Stimulated activated CD4-positive, alpha-beta T cell treated with anti-CD3 and anti-CD28 coated beads, Interleukin-1b, Interleukin-23, amount 100 ng/mL, for 1 hour (primary cell): ENCODE measurements at places on chromosomes 3 and 15.

DNA sequence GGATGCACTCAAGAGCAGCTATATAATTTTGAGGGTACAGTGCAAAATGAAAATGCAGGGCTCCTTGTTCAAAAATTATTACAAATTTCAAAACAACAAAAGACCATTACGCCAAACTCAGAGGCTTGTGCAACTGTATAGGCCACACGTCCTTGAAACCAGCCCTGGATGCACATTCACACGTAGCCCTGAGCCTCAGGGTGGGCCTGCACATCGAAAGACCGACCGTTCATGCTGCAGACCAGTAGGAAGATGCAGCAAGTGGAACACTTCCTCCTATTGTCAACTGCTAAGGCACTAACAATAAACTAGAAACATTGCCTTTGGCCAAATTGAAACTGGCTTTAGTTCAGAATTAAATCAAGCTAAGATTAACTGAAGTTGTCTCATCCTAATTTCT, 174.7 kb downstream of the SHOX2 start:
- DNase-seq: no peak

GRCh38 chr3:56775445-56775837, 26.3 kb downstream of the ARHGEF3 start:
- DNase-seq: no peak

DNA sequence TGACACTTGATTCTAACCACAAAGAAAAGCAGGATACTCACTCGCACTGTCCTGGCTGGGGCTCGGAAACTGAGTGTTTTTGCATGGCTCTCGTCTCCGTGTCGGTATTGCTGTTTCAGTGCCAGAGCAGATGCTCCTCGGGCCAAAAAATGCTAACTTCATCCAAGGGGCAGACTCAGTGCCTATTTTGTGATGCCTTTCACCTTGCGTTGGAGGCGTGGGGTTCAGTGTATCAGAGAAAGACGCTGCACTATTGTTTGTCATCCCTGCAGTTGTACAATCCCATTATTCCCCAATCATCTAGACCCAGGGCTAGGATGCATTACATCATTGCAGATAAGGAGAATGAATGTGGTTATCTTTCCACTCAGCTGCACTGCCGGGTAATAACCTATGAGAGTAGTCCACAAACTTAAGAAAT, 1.4 kb downstream of the CACNA2D3 start:
- DNase-seq: no peak

GRCh38 chr3:96803870-96804269, 10.5 kb upstream of the EPHA6 start:
- no peak for DNase-seq

- no peak for DNase-seq
Measured at GRCh38 chr3:144287001-144287400, 315.4 kb downstream of the DIPK2A start.

GRCh38 chr15:91099616-91099994, 452 bp upstream of the SV2B start:
- no peak for DNase-seq

- DNase-seq: no peak
Measured at GRCh38 chr3:129077222-129077621, 16.6 kb downstream of the GP9 start.

- no peak for DNase-seq
Measured at GRCh38 chr3:48240000-48240963, 622 bp upstream of the ZNF589 start.

- DNase-seq: no peak
Measured at GRCh38 chr3:64397573-64397972, 172.3 kb upstream of the PRICKLE2 start.

DNA sequence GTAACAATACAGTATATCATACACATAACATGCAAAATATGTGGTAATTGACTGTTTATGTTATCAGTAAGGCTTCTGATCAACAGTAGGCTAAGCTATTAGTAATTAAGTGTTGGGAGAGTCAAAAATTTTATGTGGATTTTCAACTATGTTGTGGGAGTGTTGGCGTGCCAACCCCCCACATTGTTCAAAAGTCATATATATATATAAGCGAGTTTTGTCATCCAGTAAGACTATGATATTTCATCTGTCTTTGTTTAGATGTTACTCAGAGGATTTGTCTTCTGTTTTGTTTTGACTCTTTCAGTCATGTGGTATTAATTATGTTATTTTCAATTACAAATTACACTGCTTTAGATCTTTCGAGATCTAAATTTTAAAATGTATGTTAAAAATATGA, 51.0 kb upstream of the RAP2B start:
- DNase-seq: no peak

- no peak for DNase-seq
Measured at GRCh38 chr3:170128977-170129431, 52.5 kb downstream of the PHC3 start.

DNA sequence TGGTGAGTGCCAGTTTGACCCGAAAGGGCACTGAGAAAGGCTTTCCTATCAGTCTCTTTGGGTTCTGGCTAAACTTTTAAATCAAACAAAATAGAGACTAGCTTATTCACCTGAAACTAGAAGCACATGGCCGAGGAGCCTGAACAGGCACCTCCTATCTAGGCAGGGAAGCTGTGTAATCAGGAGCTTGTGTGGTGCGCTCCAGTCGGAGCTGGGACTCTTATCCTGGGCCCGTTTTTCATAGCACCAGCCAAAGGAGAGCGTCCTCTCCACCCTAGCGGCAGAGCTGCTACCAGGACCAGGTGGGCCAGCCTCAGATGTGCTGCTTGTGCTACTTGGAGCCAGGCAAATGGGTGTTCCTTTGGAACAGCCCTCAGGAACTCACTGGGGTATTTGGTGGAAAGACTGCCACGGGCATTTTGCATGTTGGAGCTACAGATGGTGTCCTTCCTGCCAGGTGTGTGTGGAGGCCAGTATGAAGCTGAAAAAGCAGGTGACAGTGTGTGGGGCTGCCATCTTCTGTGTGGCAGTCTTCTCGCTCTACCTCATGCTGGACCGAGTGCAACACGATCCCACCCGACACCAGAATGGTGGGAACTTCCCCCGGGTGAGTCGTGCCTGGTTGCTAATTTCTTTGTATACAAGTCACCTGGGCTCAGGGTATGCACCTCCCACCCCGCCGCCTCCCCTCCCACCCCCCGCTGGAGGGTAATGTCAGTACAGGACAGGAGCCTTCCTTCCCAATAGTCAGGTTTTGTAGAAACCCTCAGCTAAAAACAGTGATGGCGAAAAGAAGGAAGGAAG, 833 bp downstream of the MAN2A2 start:
- no peak for DNase-seq

DNA sequence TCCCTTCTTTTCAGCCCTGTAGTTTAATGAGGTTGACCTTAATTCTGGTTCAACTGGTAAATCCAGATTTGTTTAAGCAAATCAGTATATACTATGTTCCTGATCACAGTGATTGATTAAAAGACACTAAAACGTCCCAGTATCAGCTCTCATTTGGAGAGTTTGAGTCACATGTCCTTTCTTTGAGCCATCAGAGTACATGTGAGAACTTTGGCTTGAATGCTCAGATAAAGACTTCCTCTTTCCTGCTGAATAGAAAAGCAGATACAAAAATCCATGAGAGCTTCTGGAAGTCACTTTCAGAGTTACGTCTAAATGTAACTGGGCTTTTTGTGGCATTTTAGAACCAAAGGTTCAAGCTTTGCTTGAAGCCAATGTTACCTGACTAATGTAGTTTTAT, 341.8 kb upstream of the SATB1 start:
- no peak for DNase-seq

DNA sequence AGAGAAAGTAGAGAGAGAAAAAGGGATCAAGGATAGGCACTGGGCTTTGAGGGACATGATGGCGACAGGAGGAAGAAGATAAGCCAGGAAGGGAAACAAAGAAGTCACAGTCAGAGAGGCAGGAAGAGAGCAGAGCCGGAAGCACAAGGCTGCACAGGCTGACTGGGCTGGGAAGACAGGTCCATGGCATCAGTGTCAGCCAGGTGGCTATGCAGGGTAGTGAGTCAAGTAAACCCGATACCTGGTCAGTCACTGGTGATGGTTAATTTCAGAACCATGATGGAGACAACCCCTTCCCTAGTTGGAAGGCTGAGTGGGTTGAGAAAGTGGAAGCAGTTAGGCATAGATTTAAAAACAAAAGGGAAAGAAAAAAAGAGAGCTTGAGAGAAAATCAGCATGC, 203.8 kb downstream of the EPHB1 start:
- no peak for DNase-seq

DNA sequence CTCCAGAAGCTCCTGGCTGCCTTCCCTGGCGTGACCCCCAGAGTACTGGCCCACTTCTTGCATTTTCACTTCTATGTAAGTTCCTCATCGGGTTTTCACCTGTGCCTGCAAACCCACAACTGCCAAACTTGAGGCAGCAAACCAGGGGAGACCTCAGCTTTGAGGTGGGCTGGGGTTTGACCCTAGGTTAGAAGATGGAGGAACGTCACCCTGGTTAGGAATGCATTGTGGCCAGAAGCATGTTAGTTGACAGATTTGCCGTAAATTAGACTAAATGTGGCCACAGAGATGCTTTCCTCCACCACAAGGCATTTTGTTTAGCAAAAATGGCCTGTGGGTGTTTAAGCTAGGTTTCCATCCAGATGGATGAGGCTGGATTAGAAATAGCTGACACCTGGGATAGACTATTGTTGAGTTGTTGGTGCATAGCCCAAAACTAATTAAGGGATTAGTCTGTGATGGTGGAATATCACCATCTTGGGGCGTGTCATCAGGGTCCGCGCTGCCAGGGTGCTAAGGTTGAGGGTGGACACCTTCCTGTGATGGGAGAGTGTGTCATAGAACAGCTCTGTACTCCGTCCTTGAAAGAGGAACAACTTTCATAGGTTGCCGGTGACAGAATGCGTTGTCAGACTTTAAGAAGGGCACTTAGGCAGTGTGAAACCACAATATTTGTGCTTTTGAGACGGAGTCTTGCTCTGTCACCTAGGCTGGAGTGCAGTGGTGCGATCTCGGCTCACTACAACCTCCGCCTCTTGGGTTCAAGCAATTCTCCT, 3.6 kb downstream of the NISCH start:
- no peak for DNase-seq

GRCh38 chr15:41927536-41927935, 33.7 kb upstream of the SPTBN5 start:
- DNase-seq: no peak

DNA sequence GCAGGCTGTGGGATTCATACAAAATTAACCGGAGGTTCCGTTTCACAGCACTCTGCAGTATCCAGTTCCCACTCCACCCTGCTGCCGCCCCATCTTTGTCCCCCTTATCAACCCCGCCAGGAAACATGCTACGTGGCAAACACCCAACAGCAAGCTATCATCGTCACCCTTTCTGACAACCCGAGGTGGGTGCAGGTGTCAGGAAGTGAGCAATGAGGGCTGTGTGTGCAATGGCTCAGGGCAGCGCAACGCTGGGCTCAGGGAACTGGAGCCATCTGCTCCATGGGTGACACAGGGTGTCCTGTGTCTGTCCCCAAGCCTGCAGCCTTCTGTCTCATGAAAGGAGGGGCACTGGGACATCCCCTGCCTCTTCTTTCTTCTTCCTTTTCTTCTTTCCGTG, 60.9 kb downstream of the ATP2B2 start:
- no peak for DNase-seq

DNA sequence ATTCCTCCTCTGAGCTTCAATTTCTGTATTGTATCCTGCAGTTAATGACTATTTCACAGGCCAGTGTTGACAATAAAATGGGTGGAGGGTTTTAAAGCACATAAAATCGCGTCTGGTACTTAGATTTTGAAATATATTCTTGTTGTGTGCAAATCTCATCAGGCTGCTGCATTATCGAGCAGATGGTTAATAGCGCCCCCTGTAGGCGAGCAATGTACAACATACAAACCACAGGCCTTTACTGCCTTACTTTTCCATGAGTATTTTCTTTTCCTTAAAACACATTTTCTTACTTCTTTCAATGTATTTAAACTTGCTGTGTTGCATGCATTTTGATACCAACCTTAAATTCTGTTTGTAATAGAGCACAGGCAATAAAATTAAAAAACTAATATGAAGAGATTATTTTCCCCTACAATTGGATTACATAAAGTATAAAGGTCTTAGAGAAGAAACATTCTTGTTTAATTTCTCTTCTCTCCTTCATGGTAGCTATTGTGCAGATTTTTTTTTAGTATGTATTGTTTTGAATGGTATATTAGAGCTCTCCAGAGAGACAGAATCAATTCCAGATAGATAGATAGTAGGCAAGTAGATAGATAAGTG, 608.4 kb downstream of the CADM2 start:
- DNase-seq: no peak

DNA sequence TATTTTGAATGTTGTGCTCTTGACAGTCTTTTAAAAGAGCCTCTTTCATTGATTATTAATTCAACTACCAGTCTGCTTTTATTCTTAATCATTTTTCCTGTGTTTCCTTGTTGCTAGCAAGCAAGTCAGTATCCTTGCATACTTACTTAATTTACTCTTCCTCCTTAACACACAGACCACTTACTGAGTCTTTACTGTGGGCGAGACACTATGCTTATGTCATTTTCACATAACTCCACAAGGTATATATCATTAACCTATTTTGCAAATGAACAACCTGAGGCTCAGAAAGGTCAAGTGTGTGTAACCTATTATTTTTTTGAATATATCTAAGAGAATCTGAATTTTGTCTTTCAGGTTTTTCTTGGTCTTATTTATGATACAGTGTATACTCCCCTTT, 130.9 kb downstream of the WDR76 start:
- no peak for DNase-seq

- DNase-seq: no peak
Measured at GRCh38 chr15:27681038-27681437, 418.1 kb downstream of the OCA2 start.

DNA sequence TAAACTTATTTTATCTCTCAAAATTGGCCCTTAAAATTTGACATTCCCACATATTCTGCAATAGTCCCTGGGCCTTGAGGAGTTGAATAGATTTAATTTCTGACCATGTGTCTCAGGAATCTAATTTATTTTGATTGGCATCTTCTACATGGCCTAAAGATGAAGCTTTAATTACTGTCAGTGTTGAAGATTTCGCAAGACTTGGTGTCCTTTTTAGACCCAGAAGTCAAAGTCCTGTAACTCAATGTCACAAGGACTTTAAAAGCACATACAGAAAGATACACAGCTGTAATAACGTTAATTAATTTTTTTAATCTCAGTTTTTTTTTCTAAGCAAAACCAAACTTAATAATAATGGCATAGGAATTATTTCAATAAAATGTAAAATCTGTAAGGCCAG, 163.9 kb downstream of the SUCNR1 start:
- DNase-seq: no peak

GRCh38 chr3:100865442-100865841, 127.8 kb downstream of the ABI3BP start:
- DNase-seq: no peak

DNA sequence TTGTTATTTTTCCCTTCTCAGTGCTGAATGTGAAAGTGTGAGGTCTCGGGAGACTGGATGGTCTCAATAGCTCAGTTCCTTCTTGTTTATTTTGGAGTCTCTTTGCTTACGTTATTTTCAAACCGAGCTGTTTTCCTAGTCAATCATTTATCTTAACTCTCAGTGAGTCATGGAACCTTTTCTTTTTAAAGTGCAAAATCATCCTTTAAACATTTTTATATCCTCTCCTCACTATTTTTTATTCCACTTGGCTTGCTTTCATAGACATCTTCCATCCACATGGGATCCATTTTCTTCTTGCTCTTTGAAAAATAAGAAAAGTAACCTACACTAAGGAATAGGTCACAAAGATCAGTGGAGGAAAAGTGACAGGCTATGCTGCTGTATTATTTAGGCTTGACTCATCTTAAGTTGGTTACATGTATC, 497.8 kb downstream of the NAALADL2 start:
- no peak for DNase-seq

GRCh38 chr15:40072216-40072990, 33.4 kb upstream of the SRP14 start:
- DNase-seq: no peak

- DNase-seq: no peak
Measured at GRCh38 chr15:80068578-80068977, 9.1 kb downstream of the ZFAND6 start.
